ENCODE measurements at places on chromosomes 3 and 15.
A peak's percentile ranks its signal among the peaks of the same experiment; 100 is the strongest.

DNA sequence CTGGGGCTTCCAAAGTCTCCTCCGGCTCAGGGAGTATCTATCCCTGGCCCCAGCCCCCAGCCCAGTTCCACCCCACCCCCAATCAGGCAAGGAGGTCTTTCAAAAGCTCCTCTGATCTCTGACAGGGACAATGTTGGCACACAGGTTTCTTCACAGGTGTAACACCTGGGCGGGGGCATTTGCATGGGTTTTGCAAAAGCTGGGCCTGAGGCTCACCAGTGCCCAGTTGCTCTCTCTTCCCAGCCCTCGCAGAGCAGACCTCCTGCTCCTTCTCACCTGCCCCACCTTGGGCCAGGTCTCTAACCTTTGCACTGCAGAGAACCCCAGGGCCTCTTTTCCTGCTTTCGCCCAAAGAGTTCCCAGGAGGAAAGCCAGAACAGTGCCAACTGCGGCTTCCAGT, 8.6 kb upstream of the CSK start:
- no peak for DNase-seq

GRCh38 chr3:14329116-14329830, 73.1 kb upstream of the SLC6A6 start:
- peak; percentile 23 for DNase-seq

GRCh38 chr3:46163556-46164041, 44.5 kb downstream of the CCR1 start:
- no peak for DNase-seq

GRCh38 chr3:125318871-125319270, 56.3 kb downstream of the ZNF148 start:
- no peak for DNase-seq

DNA sequence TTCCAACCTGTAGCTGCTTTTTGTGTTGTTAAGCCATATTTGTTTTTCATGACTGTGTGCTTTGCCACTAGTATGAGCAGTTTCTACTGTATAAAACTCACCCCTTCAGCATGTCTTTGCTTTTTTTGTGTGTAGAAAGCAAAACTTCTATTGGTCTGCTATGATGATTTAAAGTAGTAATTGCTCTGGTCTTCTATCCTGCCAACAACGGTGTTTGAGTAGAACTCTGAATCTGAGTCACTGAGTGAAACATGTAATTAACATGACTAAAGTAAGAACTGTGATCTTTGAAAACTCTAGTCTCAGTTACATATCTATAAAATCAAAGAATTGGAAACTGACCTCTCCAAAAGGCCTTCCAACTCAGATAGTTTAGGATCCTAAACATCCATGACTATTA, 133.6 kb downstream of the TPRG1 start:
- no peak for DNase-seq

GRCh38 chr3:127848131-127849129, 26.1 kb upstream of the MGLL start:
- DNase-seq, result no peak

GRCh38 chr15:92528736-92529135, 126.8 kb downstream of the FAM174B start:
- no peak for DNase-seq

DNA sequence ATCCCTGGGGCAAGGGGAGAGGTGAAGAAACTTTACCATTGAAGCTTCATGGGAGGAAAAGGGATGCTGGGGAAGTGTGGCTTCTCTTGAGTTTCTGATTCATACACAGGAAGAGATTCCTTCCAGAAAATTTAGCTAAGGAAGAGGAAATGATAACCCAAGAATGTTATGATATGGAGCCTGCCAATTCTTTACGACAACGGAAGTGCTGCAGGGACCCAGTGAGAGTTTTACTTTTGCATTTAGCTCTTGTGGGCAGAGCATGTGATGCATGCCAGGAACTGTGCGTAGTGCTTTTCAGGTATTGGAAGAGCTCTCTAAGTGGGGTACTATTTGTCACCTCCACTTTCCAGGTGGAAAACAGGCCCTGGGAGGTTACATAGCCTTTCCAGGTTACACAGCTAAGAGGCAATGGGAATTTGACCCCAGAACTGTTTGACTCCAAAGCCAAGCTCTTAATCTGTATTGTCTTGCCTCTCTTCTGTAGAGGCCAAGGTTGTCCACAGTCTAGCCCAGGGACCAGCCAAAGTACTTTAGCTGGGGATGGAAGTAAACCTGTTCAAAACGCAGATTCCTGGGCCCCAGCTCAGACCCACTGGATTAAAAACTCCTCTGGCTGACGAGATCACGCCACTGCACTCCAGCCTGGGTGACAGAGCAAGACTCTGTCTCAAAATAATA, 23.0 kb downstream of the CMTM7 start:
- DNase-seq, result no peak

DNA sequence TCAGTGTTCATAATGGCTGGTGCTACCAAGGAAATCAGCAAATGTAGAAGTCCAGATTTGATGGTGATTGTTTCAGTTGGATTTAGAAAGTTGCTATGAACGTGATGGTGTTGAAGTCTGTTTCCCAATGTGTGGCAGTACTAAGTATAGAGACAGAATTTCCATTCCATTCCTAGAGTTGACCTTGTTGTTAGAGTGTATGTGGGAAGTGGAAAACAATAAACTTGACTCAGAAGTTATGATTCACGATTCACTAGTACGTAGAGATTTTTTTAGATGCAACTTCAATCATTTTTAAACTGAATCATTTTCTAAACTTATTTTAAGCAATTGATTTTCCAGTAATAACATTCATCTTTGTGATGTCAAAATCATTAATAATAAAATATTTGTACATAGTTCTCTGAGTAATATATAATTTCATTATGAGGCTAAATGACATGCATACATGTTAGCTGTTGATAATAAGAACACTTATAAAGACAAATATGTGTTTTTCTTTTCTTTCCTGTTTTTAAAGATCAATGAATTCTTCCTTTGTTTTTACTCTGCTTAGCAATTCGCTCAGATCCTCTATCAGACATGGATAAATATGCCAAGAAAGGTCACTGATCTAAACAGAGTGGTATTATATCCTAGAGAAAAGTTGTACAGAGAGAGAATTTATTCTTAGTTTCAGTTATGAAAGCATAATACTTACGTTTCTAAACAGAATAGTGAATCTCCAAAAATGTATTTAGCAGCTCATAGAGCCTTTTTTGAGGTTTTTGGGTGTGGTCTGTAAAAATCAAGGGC, 108.8 kb upstream of the GPR149 start:
- no peak for DNase-seq

- DNase-seq, result no peak
Measured at GRCh38 chr3:120683671-120684301, 1.7 kb upstream of the HGD start.

DNA sequence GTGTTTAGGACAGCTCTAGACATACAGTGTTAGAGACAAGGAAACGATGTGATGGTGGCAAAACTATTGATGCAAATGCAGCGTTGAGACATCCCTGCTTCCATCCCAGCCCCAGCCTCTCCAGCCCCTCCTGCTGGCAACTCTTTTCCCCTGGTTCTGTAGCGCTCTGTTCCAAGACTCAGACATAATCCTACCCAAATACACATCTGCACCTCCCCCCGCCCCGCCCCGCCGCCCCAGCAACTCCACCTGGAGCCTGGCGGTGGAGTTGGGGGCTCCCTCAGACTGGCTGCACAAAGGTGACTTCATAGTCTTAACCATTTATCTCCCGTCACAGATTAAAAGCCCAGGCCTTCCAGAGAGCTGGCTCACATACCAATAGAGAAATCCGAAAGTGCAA, 7.2 kb upstream of the SEC22A start:
- DNase-seq, result no peak

DNA sequence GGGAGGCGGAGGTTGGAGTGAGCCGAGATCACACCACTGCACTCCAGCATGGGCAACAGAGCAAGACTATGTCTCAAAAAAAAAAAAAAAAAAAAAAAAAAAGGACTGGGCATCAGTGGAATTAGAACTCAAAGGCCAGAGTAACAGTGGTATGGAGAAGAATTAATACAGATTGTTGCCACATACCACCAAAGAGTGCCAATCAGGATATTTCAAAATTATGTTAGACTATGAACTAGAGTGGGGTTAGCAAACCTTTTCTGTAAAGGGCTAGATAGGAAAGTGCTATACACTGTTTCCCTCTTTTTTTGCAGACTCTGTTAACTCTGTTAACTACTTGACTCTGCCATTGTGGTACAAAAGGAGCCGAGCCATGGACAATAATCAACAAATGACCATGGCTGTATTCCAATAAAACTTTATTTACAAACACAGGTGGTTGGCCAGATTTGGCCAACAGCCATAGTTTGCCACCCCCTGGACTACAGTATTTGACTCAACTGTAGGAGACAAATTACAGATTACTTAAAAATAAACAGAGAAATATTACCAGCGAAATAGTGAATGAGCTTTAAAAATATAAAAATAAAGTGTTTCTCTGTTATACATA, 28.6 kb downstream of the DPH3 start:
- DNase-seq, result no peak

- DNase-seq, result no peak
Measured at GRCh38 chr3:127419641-127420553, 132.1 kb upstream of the PRR20G start.

DNA sequence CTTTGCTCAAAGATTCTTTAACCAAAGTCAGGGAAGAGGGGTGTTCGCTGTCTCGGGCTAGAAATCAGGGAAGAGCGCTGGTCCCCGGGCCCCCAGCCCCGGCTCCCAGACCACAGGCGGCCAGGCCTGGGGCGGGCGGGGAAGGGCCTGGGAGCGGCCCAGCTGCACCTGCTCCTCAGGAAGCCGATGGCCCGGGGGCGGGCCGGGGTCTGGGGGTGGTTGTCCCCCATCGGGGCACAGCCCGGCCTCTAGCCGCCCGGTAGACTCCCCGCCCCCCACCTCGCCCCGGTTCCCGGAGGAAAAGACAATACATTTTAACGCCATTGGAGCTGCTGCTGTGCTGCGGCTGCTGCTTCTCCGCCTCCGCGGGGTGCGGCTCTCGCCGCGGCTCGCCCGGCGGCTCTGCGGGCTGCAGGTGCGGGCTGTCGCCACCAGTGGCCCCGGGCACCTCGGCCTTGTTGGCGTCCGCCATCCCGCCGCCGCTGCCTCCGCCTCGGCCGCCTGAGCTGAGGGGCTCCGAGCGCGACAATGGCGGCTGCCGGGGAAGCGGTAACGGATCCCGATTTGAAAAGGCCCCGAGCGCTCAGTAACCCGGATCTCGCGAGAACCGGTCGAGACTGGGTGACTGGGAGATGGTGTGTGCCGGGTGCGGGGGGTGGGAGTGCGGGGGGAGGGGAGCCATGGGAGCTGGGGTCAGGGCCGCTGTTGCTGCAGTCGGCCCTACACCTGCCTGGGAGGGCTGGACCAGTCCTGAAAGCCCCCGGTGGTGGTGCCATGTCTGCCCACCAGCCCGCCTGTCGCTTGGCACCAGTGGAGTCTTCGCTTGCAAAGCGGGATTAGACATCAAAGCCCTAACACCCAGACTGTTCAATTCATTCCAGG, at the start of gene MYEF2:
Gene MYEF2 (minus strand): TSS at position 530 of the 882 bp plus-strand sequence. CDS start 58 bp downstream, at position 472.
- peak; percentile 72 for DNase-seq

DNA sequence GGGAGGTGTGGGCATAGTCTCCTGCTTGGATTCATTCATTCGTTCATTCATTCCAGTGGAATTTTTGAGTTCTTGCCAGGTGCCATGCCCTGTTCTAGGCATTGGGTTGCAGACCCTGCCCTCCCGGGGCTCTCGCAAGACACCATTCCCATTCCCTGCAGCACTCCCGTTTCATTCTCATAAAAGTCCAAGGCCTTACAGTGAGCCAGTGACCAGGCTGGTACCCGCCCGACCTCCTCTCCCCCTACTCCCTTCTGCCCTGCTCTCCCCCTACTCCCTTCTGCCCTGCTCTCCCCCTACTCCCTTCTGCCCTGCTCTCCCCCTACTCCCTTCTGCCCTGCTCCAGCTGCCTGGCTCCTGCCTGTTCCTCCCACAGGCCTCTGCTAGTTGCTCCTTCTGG, 41.9 kb downstream of the AMOTL2 start:
- DNase-seq, result no peak

DNA sequence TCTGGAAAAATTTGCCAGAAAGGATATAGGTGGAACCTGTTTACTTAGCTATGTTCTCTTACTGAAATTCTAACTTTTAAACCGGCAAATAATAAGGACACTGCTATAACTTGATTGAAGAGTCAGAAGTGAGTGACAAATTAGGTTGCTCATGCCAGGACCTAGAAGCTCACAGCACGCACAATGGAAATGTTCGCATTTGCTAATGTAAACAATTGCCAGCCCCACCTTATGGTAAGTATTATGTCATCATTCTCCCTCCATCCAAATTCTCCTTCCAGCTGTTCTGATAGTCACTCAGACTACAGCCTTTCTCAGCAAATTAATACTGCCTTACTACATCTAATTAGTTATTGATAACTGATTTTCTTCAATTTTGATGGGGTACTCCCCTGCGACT, 4.8 kb upstream of the STXBP5L start:
- DNase-seq, result no peak

DNA sequence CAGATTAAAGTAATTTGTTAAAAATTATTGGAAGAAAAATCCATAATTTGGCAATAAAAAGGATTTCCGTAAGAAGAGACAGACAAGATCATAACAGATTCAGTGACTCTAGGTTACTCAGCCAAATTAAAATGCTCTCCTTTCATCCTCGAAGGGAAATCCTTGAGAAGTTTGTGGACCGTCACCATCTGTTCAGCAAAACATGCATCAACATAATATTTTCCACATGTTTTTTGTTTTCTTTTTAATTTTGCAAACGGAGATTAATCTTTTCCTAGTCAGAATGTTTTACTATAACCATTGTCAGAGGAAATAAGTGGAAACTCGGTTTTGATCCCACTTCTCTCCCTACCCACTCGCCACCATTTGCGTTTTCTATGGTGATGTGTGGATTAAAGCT, 128.3 kb downstream of the TMCO5A start:
- DNase-seq, result no peak

GRCh38 chr15:81858586-81858985, 187.2 kb downstream of the MEX3B start:
- no peak for DNase-seq

DNA sequence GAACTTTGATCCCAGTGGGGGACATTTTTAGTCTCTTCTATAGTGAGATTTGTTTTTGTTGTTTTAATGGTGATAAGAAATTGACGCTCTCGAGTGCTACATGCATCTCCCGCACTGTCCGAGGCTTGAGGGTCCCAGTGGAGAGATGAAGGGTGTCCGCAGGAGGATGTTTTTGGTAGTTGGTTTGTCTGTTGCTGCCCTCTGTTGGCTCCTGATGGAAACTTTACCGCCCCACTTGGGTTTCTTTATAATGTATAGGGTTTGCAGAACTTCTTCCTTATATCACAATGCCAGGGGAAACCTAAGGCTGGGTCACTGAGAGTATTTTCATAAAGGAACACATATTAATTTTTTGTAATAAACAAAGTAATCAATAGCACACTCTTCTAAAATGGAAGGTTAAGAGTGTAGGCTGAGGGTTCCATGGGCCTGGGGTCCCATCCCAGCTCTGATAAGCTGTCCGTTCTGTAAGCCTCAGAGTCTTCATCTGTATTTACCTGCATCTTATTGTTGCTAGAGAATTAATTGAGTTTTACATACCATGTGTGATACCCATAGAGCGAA, 185.3 kb upstream of the FEZF2 start:
- DNase-seq, result no peak

DNA sequence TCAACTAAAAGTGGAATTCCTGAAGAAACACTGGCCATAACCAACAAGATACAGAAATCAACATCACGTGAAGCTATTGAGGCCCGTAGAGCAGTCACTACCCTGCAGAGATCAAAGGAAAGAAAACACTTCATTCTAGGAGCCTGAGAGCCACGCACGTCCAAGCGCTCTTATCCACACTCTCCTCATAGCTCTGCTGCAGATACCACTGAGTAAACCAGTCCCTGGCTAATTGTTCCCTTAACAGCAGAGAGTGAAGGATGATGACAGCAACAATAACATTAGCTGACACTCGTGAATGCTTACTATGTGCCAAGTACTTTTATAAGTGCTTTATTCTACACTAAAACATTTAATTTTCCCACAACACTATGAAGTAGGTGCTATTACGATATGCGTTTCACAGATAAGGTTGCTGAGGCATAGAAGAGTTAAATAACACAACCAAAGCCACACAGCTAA, 271.0 kb upstream of the GADL1 start:
- DNase-seq, result no peak
